ENCODE measurements at places on chromosomes 1 and 21. TPM values are rescaled to one million over a fixed set of nuclear protein-coding genes. Genes with fewer than 3 reads are reported as not detected.

DNA sequence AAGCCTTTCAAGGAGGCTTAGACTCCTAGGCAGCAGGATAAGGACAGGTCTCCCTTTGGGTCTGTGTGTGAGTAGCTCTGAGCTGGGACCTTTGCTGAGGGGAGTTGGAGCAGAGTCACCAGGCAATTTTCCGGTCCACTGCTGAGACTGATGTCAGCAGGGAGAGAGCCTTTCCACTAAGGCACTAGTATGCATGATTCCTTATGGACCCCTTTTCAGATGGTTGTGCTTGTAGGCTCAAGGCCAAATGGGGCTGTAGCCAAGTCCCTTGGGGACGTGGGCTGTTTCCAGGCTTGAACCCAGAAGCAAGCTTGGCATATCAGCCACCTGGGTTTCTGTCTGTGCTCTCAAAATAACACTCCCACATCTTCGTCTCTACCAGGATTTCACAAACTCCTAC lies 73.0 kb downstream of the CCDC18 start:
- DNase-seq, result no peak

GRCh38 chr1:153544453-153545066 lies 1.0 kb downstream of the S100A4 start:
- DNase-seq, result no peak

GRCh38 chr1:109714661-109715372 lies 2.8 kb downstream of the GSTM5 start:
- no peak for DNase-seq

DNA sequence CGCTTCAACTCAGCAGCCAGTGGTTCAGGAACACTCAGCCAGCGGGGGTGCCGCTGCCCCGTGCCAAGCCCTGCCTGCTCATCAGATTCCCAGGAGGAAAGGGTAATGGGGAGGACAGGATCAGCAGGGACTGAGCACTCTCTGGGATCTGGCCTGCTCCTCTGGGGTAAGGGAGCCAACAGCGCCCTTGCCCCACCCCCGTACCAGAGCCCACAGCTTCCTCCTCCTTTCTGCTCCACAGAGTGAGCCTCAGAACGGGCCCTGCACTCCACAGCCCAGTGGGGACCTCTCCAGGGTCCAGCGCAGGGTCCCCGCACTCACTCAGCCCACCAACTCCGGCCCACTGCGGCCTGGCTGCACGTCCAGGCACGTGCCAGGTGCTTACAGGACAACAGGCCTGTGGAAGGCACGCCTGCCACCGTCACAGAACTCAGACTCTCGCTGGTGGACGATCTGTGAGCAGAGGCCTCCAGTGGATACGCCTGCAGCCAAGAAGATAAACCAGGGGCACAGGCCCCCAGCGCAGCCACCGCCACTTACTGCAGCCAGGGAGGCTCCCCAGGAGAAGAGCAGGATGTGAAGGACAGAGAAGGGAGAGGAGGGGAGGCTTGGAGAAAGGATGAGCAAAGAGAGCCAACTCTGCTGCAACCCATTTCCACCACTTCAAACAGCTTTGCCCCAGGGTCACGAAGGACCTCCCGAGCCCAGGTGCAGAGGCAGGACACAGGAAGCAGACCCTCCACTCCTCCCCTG lies 2.1 kb downstream of the MEGF6 start:
- DNase-seq, result no peak

DNA sequence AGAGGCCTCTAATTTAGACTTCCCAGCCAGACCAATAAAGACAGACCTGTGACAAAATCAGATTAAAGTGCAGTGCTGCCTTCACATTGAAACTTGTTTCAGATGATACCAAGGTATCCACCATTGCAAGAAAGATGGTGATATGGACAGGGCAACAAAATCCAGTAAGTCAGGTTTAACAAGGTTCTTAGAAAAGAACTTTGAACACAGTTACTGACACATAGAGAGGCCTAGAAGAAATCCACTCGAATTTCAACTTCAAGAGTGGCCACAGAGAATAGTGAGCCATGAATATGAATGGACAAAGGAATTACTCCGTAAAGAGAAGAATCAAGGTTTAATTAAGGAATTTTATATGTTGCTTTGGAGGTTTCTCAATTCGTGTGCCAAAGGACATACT lies 230.4 kb downstream of the KCNT2 start:
- DNase-seq, result no peak

DNA sequence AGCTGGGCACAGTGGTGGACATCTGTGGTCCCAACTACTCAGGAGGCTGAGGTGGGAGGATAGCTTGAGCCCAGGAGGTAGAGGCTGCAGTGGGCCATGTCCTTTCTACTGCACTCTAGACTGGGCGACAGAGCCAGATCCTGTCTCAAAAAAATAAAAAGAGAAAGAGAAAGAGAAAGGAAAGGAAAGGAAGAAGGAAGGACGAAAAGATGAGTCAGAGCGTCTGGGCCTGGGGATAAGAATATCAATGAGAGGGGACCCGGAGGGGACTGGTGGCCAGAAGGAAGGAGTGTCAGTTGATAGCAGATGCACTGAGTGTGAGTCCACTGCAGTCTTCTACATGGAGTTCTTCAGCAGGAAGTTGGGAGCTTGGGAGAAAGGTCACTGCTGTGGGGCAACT lies 75.6 kb downstream of the SYT6 start:
- DNase-seq, result no peak

FAM167B gene
- polyA plus RNA-seq, result 3.8 TPM

ABCD3 gene
- polyA plus RNA-seq, result 72.4 TPM

GRCh38 chr1:51535006-51535592 lies 16.0 kb upstream of the EPS15 start:
- DNase-seq, result no peak

APOBEC4 gene
- polyA plus RNA-seq, result not detected

ATP6V1G3 gene
- polyA plus RNA-seq, result 8.1 TPM

- no peak for DNase-seq
Observed at GRCh38 chr21:15333136-15333710, 268.4 kb upstream of the NRIP1 start.

DNA sequence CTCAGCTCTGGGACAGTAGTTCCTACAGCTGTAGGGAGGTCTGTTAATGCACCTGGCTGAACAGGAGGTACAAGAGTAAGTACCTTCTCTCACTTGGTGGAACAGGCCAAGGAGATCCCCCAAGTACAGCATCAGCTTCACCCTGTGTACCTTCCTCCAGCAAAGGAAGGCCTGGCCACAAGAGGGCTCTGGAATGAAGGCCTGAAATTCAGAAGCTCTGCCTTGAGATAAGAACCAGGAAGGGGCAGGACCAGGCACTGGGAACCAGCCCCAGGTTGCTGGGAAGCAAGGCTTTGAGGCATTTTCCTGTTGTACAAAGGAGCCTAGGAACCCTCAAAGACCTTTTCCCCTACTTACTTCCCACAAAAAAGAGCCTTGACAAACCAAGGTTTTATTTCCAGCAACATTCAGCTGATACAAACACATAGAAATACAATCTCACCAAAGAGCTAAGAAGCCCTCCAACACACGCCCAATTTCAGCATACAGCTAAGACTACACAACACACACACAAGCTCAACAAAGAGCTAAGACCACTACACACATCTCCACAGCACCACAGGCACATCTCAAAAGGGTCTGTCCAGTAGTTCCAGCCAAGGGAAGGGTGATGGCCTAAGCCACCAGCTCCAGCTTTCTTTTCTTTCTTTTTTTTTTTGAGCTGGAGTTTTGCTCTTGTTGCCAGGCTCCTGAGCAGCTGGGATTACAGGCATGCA lies 23.5 kb downstream of the F11R start:
- DNase-seq, result no peak

GRCh38 chr21:25895565-25896205 lies 160.9 kb downstream of the GABPA start:
- DNase-seq, result no peak

SPRR2B gene
- polyA plus RNA-seq, result not detected

ZNF684 gene
- polyA plus RNA-seq, result 12.8 TPM

CRB1 gene
- polyA plus RNA-seq, result 3.3 TPM

GRCh38 chr1:179228783-179229213 lies 679 bp downstream of the ABL2 start:
- no peak for DNase-seq

DNA sequence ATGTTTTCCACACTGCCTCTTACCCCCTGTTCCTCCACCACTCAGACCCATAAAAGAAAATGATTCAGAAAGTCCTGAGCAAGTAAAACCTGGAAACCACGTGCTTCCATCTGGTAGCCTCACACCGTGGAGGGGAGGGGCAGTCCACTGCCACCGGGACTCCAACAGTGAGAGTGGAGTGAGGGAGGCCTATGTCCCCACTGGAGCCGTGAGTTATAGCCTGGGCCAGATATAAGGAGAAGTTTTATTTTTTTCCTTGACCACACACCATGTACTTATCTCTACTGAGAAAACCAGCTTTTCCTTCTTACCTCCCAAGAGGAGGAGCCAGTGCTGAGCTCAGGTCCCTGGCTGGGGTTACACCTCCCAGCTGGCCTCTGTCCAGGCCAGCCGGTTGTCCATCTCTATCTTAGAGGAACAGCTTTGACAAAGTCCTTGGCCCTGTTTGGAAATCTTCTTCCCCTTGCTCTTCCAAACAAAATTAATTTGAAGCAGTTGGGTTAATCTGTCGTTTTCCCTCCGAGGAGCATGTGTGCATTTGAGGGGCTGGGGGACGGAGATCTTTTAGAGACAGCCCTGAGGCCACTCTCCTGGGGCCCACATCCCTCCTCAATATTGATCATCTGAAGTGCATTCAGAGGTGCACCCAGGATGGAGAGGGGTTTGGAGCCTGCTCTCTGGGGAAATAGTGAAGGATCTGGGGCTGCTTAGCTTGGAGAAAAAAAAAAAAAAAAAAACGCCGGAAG lies 49.1 kb upstream of the SERBP1 start:
- DNase-seq, result no peak

NR1I3 gene
- 2.9 TPM for polyA plus RNA-seq

DNA sequence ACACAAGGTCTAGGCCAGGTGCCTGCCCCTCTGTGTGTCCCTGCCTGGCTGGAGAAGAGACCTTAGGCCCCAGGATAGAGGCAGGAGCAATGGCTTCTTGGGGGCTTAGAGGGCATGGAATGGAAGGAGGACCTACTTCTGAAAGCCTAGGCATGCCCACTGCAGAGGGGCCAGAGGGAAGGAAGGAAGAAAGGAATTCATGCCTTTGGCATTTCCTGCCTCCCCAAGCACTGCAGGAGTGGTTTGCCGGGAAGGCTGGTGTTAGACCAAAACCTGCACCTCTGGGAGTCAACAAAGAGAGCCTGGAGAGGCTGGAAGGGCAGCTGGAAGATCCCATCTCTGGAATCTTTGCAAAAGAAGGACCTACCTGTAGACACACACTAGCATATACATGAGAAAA lies 50.7 kb upstream of the KCNE2 start:
- no peak for DNase-seq

DNA sequence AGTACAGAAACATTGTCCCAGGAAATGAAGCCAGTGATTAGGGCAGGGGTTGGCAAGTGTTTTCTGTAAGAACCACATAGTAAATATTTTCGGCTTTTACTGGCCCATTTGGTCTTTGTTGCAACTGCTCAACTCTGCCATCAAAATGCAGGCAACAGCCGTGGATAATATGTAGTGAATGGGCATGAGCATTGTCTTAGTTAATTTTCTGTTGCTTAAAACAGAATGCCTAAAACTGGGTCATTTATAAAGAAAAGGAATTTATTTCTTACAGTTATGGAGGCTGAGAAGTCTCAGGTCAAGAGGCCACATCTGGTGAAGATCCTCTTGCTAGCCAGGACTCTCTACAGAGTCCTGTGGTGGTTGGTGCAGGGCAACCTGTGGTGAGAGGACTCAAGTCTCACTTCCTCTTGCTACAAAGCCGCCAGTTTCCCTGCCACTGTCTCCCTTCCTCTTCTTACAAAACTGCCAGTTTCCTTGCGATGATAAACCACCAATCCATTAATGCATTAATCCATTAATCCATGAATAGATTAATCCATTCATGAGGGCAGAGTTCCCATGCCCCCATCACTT lies 166.4 kb downstream of the PSMG1 start:
- no peak for DNase-seq

AK4 gene
- polyA plus RNA-seq, result 55.7 TPM

DNA sequence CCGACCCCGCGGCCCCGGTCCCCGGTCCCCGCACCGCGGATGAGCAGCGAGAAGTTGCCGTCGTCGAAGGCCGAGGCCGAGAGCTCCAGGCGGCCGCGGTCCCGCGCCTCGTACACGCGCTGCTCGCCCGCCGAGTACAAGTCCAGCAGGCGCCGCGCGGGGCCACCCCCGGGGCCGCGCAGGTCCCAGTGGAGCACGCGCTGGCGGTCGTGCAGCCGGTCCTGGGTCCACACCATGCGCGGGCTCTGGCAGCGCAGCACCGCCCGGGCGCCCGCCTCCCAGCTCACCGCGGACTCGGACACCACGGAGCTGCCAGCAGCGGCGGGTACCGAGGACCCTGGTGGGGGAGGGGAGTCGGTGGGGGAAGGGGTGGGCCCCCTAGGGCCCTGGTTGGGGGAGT lies 2.9 kb downstream of the MXRA8 start:
- no peak for DNase-seq

DNA sequence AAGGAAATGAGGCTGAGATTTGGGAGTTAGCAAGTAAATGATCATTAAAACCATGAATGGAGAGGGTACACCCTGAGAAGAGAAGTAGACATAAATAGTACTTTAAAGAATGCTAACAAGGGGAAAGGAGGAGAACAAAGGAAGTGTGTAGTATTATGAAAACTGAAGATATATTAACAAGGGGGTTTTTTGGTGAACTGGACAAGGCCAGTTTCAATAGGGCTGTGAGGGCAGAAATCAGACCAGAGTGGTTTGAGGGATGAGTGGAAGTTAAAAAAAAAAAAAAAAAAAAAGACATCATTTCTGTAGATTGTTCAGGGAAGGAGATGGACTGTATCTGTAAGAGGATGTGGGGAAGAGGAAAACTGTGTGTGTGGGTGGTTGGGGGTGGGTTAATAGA lies 137.1 kb downstream of the PLA2G4A start:
- no peak for DNase-seq

CELA3B gene
- polyA plus RNA-seq, result not detected

ALPL gene
- 7.6 TPM for polyA plus RNA-seq

DNA sequence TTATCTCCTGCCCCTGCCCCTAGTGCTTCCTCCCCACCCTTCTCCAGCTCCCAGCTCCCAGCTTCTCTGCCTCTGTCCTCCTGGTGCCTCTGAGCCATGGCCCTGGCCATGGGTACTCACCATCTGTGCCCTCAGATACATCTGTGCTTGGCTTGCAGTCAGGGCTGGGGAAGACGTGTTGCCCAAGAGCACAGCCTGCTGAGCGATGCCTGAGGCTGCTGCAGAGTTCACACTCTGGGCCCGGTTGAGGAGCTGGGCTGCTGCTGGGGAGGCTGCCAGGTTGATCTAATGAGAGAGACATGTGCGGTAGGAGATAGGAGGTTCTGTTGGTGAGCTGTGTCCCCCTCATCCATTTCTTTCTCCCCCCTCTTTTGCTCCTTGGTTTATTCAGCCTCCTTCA lies 49.4 kb upstream of the A3GALT2 start:
- no peak for DNase-seq

DNA sequence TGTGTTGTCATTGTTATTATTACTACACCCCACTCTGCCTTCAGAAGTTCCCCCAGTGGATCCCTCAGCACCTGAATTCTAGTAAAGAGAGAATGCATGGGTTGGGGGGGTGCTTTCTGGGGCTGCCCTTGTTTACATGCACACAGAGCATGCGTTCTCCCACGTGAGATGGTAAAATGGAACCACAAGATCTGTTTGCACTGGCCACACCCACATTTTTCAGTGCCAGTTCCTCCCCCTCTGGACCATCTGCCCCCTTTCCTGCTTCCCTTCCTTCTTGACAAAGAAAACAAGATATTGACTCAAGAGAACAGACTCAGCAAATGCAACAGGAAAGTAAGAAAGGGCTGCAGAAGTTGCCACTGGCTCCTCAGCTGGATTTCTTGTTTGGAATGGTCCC lies 8.9 kb downstream of the SLC6A17 start:
- DNase-seq, result no peak

OR2L5 gene
- polyA plus RNA-seq, result not detected

- no peak for DNase-seq
Observed at GRCh38 chr1:109214695-109215623, 1.2 kb downstream of the SARS1 start.

- no peak for DNase-seq
Observed at GRCh38 chr1:113255038-113255719, 135.1 kb upstream of the MAGI3 start.

Measured in left renal pelvis (tissue), 4 donors.